ENCODE measurements at places on chromosomes 2 and 18. TPM values are rescaled to one million over a fixed set of nuclear protein-coding genes. Genes with fewer than 3 reads are reported as not detected.

SCG2 gene
- total RNA-seq, result 5.4 TPM

GPATCH11 gene
- total RNA-seq, result 6.9 TPM

COLEC11 gene
- total RNA-seq, result 0.71 TPM

- no peak for DNase-seq
Observed at GRCh38 chr2:7572450-7572849, 655.2 kb downstream of the RNF144A start.
